Colonic mucosa (tissue), 4 donors: ENCODE measurements at places on chromosomes 11 and 22.

GRCh38 chr11:116207019-116207418, 565.8 kb downstream of the BUD13 start:
- no peak for DNase-seq

- DNase-seq, result no peak
These were observed 23.1 kb upstream of the TP53I11 start for GRCh38 chr11:44973632-44974401.

DNA sequence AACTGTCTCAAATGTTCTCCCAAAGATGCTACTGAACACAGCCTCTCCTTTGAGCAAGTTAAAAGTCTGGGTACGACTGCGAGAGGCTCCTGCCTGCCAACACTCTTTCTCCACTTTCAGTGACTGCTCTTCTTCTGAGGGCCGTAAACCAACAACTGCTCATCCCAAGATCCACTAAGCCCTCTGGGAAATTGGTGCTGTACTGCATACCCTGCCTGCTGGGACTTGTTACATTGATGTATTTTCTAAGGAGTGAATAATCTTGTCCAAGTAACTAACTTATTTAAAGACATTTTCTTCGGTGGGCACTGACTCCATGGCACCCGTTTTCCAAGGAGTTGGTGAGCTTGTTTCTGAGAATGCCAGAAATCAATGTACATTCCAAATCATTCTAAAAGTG, 87.2 kb downstream of the ZNF280B start:
- DNase-seq, result no peak

DNA sequence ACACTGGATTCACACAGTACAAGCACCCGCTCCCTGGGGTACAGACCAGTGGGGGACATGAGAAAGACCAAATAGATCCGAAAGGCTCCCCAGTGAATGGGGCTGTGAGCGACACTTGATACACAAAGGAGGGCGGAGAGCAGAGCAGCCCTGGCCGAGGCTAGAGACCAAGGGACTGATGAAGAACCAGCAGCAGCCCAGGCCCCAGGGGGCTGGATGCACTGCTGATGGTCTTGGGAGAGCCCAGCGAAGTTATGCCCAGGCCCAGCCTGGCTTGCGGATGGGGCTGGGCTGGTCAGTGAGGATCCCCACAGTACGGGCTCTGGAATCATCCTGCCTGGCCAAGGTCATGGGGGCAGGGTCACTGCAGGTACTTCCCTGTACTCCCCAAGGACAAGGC, 23.2 kb downstream of the ARHGAP1 start:
- DNase-seq, result no peak

DNA sequence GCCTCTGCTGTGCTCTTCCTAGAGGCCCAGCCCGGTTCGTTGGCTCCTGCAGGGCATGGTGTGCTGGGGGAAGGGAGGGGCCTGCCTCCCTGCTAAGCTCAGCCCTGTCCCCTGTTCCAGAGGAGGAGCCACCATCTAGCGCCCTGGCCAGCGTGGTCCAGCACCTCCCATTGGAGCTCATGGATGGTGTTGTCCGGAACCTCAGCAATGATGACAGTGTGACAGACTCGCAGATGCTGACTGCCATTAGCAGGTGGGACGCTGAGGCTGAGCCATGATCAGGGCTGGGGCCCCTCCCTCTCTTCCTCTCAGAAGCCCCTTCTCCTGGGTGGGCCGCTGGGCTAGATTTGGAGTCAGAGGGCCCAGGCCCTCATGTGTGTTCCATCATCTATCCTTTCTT, 9.1 kb downstream of the USP35 start:
- DNase-seq, result no peak

GRCh38 chr11:11073996-11074395, 216.1 kb upstream of the ZBED5 start:
- no peak for DNase-seq

- DNase-seq, result peak; percentile 36
These were observed 615 bp downstream of the FADS3 start for GRCh38 chr11:61890529-61891330.

GRCh38 chr11:29959488-29959887, 57.3 kb downstream of the KCNA4 start:
- no peak for DNase-seq

- DNase-seq, result peak; percentile 30
These were observed 636 bp downstream of the KCNQ1OT1 start for GRCh38 chr11:2699185-2699530.

DNA sequence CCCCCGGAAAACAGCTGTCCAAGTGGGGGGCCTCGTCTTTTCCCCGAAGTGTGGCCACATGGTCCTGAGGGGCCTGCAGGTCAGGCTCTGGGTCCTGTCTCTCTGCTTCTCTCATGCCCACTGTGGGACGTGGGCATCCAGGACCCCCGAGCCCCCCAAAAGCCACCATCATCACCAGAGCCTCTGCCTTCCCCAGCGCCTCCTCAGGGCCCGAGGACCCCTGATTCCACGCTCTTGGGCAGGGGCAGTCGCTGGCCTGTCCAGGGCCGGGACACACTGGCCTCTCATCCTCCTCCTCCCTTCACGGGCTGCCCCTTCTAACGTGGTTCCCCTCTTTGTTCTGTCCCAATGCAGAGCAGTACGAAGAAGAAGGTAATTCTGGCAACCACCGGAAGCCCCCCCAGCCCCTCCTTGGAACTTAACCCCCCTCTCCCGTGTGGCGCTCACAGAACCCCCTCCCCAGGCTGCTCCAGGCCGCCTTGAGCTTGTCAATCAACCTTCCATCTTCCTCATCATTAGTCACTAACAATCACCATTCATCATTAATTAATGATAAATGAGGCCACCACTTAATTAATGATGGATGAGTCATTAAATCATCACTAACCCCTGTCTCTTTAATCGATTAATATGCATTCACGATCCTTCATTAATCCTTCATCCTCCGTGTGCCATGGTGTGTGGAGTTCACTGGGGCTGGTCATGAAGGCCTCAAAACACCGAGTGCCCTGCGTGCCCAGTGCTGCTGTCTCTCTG, 3.9 kb downstream of the TNNT3 start:
- DNase-seq, result no peak

GRCh38 chr11:12998336-12998735, 10.8 kb upstream of the RASSF10 start:
- DNase-seq, result no peak

DNA sequence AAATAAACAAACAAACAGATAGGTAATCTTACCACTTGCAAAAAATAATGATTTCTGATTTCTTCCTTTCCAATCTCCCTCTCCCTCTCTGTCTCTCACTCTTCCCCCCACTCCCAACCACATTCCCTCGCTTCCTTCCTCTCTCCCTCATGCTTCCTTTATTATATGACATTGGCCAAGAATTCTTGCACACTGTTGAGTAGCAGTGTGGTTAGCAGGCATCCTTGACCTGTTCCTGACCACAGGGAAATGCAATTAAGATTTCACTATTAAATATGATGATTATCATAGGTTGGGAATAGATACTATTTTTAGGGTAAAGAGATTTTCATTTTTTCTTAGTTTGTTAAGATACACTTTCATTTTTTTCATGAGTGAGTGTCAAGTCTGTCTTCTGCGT, 14.7 kb upstream of the PLAAT4 start:
- no peak for DNase-seq

- no peak for DNase-seq
These were observed 744.7 kb upstream of the CCDC179 start for GRCh38 chr11:23604966-23605365.

GRCh38 chr11:103537904-103538502, 428.8 kb downstream of the DYNC2H1 start:
- DNase-seq, result no peak

GRCh38 chr22:47119181-47119580, 356.7 kb downstream of the TBC1D22A start:
- DNase-seq, result no peak

- DNase-seq, result no peak
These were observed 125.3 kb upstream of the TBCEL start for GRCh38 chr11:120898568-120898967.

- no peak for DNase-seq
These were observed 185.7 kb downstream of the BLID start for GRCh38 chr11:121930004-121930965.

DNA sequence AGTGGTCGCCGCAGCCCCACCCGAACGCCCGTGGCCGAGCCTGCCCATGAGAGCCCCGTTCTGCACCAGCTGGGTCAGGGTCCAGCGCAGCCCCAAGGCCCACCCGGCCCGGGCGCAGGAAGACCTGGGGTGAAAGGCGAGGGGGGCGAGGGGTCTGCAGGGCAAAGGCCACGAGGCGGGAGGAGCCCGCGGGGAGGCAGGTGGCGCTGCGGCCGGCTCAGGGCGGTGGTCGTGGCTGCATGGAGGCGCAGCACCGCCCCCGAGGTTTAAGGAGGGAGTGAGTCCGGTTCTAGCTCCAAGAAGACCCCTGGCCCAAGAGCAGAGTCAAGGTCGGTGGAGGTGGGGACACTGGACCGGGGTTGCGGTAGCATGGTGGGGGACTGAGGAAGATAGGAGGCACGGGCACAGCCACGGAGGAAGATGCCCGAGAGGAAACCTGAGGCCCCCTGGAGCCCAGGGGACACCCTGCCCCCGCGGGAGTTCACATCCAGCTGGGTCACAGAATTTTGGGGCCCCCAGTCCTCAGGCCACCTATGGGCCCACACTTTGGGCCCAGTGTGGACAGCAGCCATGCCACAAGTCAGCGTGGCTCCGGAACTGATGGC, 514 bp upstream of the HDAC10 start:
- DNase-seq, result no peak

GRCh38 chr11:35321111-35321510, 98.2 kb downstream of the SLC1A2 start:
- no peak for DNase-seq

GRCh38 chr22:37481347-37481907, 4.8 kb downstream of the MFNG start:
- no peak for DNase-seq

DNA sequence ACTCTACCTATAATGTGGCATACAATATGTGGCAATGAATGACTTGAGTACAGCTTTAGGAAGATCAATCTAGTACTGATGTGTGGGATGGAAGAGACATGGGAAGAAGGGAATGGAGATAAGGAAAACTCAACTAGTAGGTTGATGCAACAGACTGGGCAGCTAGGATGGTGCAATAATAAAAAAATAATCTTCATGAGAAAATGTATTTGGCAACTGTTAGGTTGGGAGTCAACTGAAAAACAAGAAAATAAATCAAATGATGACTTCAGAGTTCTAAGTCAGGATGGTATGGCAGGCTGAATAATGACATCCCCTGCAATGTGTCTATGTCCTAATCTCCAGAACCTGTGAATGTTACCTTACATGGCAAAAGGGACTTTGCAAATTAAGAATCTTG, 236.8 kb upstream of the PITPNB start:
- no peak for DNase-seq

- DNase-seq, result no peak
These were observed 47.4 kb downstream of the SYT13 start for GRCh38 chr11:45238724-45239123.

DNA sequence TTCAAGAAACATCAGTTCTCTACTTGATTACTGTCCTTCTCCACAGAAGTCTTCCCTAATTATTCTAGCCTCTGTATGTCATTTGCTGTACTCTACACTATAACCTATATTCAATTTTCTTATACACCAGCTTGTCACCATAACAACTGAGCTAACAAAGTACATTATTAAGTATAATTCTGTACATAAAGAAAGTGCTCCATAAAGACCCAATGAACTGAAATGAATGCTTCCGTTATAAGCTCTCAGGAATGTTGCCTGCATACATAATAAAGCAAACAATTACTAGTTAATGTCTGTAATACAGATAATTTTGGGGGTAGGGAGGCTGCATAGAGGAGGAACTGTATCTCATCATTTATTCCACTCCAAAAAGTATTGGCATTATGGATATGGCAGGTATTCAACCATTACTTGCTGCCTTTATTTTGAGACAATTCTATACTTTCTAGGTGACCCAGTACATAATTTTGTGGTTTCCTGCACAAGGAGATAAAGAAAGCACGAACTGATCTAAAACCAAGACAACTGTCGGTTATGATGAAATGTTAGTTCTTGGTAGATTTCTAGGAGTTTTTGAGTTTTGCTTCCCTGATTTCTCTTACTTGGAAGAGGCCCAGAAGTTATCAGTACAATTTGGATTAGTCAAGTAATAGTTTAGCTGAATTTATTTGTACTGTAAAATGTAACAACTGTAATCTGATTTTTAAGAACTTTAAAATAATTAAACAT, 202.5 kb downstream of the SBF2 start:
- no peak for DNase-seq

DNA sequence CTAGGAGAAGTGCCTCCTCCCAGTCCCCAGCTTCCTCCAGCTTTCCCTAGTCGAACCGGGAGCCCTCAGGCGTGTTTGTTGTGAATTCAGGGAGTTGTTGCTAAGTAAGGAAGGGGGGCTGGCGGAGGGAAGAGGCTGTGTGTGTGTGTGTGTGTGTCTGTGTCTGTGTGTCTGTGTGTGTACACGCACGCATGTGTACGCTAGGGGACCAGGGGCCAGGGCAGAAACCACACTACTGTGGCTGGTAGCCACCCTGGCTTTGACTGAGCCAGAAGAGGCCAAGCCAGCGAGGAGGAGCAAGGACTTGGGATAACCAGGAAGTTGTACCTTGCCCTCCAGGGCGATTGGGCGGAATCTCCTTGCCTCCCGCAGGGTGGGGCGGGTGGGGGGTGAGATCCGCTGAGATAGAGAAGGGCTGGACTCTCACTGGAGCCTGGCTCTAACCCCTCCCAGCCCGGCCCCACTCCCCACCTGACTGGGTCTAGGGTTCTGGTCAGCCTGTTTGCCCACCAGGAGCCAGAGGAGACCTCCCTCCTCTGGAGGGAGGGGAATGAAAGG, 7.5 kb downstream of the BCL9L start:
- peak; percentile 96 for DNase-seq

DNA sequence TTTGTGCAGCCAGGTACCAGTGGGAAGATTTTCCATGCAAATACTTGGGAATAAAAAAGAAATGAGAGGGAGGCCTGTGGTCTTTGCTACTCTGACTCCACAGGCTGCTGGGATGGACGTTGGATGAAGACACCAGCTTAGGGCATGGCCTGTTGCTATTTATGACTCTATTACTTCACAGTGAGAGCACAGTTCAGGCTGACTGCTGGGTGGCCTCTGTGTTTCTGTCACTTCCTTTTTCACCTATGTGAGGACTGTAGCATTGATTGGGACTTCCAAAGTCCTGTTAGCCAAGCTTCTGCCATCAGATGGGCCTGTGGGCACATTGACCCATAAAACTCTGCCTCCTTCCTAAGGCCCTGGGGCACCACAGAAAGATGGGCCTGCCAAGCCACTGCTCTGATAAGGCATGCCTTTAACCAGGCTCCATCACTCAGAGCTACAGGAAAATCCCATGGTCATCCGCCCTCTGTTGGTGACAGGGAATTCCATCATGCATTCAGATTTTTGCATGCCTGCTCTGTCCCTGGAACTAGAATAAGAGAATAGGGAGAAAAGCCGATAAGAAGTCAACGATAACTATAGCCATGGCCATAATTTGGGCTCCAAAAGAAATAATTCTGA, 64.6 kb downstream of the KCNJ1 start:
- no peak for DNase-seq

GRCh38 chr22:46557736-46558480, 20.5 kb upstream of the CELSR1 start:
- DNase-seq, result no peak

DNA sequence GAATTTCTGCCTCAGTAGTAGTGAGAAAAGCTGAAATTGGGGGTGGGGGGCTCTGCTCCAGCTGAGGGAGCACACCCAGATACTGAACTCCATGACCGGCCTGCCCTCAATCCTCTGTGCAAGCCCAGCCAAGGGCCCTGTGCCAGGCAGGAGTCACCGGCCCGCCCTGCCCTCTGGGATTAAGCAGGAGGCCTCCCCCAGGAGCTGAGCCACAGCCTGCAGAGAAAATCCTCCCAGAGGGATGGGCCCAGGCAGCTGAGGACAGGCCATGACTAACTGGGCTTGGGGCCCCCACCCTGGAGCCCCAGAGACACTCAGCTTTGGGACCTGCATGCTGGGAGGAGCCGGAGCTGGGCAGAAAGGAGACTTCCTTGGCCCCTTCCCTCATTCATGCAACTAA, 48.8 kb downstream of the MN1 start:
- peak; percentile 40 for DNase-seq
